NCI-H1105 treated with DMSO at 0.1 percent for 48 hours (cell line): ENCODE measurements at places on chromosomes 5 and 9.

GRCh38 chr5:1304033-1304432 is 9.2 kb upstream of the TERT start:
- no peak for DNase-seq

DNA sequence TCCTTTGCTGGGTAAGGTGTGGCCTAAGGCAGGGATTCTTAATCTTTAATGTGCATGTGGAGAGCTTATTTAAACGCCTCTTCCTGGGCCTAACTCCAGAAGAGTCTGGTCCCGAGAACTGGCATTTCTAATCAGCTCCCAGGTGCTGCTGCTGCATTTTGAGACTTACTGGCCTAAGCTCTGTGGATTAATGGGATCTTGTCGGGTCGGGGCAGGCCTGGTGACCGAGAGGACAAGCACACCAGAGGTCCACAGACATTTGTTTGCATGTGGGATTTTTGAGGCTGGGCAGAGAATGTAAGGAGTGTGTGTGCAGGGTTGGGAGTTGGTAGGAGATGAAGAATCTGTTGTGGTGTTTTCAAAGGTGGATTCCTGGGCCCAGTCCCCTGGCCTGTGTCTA is 95.0 kb upstream of the DAP start:
- DNase-seq: no peak

DNA sequence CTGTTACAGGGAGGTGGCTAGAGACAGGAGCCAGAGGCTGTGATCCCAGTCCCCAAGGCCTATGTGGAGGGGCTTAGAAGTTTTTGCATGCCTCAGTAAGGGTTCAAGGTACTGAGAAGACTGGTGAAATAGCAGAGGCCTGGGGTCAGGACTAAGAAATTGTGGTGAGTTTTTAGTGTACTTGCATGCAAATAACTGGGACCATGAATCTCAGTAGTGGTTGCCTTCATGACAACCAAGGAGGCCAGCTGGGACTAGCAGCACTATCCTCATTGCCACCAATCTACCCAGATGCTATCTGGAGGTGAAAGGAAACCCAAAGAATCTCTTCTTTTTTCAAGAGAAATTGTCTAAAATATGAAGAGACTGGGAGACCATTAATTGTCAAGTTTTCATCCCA is 395.1 kb downstream of the CETN3 start:
- no peak for DNase-seq

GRCh38 chr9:86624630-86625029 is 270.4 kb upstream of the TUT7 start:
- no peak for DNase-seq

DNA sequence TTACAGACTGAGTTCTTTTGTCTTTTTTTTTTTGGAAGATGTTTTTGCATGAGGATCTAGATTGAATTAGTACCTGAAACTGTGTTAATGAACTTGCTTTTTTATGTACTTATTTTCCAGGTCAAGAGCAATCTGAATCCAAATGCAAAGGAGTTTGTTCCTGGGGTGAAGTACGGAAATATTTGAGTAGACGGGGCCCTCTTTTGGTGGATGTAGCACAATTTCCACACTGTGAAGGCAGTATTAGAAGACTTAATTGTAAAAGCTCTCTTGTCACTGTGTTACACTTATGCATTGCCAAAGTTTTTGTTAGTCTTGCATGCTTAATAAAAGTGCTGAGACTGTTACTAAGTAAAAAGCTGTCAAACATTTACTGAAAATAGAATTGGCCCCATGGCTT is 14.5 kb downstream of the SLC23A1 start:
- no peak for DNase-seq

- no peak for DNase-seq
These were observed 622.8 kb downstream of the PSAT1 start for GRCh38 chr9:78919701-78920100.

GRCh38 chr9:23824830-23825591 is 1.0 kb downstream of the ELAVL2 start:
- DNase-seq: no peak

DNA sequence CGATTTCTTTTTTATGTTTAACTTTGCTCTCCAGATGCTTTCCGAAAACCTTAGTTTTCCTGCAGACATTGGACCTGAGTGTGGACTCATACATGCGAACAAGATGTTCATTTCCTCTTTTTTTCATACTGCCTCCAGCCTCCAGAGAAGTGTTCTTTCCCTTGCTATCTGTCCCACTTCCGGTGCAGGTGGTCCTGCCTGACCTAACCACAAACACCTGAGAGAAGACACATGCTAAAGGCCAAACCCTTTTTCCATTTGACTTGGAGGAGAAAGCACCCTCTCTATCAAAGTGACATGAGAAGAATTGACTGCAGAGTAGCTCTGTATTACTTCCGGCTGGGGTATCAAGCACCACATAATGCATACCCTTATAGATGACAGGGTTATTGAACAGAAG is 334.0 kb downstream of the ARHGEF28 start:
- no peak for DNase-seq

GRCh38 chr5:172733131-172733973 is 37.6 kb downstream of the DUSP1 start:
- DNase-seq: no peak
